Stimulated activated CD8-positive, alpha-beta memory T cell treated with anti-CD3 and anti-CD28 coated beads, Interleukin-4, amount 100 ng/mL, for 1 hour (primary cell): ENCODE measurements at places on chromosomes 2 and 18.

- DNase-seq: no peak
Measured at GRCh38 chr2:230678451-230678850, 34.2 kb upstream of the CAB39 start.

DNA sequence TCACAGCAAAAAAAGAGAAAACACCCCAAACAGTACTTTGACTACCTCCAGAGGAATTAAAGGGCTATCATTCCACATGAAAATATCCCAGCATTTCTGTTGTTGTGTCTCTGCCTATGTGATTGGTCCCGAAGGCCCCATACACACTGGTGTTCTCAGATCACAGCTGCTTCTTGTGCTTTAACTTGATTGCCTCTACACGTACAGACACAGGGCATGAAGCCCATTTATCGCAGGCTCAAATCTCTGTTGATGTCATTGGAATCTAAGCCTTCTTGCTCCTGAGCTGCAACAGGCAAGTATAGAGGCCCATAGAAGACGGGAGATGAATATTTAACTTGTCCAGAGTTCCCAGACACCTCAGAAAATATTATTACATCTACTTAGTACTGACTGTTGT lies 405.2 kb downstream of the NCKAP5 start:
- no peak for DNase-seq

- DNase-seq: no peak
Measured at GRCh38 chr2:174595891-174596397, 1.7 kb downstream of the WIPF1 start.

DNA sequence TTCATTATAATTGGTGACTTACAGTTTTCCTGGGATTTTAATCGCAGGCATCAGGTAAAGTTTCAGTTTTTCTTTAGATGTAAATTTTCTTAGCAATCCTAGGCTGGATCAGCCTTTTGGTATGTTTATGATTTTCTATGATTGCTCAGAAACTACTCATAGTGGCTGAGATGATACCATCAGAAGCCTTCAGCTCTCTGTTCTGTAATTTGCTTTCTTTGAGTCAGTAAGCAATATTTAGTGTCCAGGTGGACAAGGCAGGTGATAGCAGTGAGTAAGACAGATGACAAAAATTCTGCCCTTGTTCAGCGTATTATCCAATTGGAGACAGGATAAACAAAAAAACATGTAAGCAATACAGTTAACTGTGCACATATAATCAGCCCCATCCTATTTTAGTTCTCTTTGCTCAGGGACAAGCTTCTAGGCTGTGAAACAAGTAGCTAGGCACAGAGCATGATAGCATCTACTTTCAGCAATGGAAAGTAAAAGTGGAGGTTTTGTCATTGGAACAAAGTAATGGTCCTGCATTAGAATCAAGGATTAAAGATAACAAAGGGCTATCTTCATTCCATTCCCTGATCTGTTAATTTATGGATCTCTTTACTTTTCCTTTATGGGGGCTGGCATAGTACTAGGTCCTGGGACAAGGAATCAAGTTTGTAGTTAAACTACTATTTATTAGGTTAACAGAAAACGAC lies 100.8 kb downstream of the EPC2 start:
- no peak for DNase-seq

- DNase-seq: no peak
Measured at GRCh38 chr2:178012639-178013038, 59.9 kb downstream of the PDE11A start.

- DNase-seq: no peak
Measured at GRCh38 chr2:9758741-9759140, 84.5 kb upstream of the TAF1B start.

- DNase-seq: peak; percentile 9
Measured at GRCh38 chr18:42028247-42028832, 73.3 kb downstream of the PIK3C3 start.

DNA sequence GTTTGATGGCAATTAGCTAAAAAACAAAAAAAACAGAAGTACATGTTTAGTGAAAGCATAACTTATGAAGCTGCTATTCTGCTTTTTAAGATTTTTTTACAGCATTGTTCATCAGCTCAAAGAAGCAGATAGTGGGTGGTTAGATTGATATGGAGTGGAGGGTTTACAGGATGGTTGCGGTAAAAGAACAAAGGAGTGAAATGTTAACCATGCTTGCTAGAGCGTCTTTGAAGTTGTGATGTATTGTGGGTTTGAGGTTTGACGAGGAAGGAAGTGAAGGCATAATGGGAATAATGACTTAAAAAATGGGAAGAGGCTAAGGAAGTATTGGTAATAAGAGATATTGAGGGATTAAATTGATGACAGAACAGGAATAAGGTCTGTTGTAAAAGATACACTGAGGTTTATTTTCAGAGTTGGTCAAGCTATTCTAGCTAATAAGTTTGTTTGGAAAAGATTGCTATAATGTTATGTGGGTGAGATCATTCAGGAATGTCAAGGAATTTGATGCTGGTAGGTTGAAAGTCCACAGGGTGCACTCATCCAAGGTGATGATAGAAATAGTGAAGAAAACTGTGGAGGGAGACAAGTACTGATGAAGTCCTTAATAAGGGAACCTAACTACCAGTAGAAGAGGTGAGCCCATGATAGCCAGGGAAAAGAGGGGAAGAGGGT lies 14.6 kb downstream of the SPOPL start:
- DNase-seq: no peak

GRCh38 chr2:26187537-26188104 lies 14.7 kb downstream of the GAREM2 start:
- DNase-seq: no peak

GRCh38 chr2:178193496-178193822 lies 853 bp upstream of the OSBPL6 start:
- DNase-seq: no peak
